Bronchial epithelial cell (primary cell): ENCODE measurements at places on chromosomes 12 and 14.

- DNase-seq: no peak
Observed at GRCh38 chr14:73323896-73324399, 86.6 kb downstream of the PAPLN start.

DNA sequence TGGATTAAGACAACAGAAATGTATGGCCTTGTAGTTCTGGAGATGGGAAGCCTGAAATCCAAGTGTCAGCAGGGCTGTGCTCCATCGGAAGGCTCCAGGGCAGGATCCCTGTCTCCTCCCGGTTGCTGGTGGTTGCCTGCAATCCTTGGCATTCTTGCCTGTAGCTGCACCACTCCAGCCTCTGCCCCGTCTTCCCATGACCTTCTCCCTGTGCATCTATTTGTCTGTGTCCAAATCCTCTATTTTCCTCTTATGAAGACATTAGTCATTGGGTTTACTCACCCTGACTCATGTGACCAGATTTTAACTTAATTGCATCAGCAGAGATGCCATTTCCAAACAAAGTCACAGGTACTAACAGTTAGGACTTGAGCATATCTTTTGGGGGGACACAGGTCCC, 15.1 kb downstream of the TUNAR start:
- peak; percentile 66 for DNase-seq

- no peak for DNase-seq
Observed at GRCh38 chr12:124191966-124192365, 102.9 kb upstream of the RFLNA start.

GRCh38 chr14:99560922-99561683, 42.9 kb downstream of the CCDC85C start:
- no peak for DNase-seq

GRCh38 chr12:121574025-121574424, 6.8 kb downstream of the KDM2B start:
- no peak for DNase-seq

GRCh38 chr12:495466-495865, 35.7 kb downstream of the B4GALNT3 start:
- no peak for DNase-seq

DNA sequence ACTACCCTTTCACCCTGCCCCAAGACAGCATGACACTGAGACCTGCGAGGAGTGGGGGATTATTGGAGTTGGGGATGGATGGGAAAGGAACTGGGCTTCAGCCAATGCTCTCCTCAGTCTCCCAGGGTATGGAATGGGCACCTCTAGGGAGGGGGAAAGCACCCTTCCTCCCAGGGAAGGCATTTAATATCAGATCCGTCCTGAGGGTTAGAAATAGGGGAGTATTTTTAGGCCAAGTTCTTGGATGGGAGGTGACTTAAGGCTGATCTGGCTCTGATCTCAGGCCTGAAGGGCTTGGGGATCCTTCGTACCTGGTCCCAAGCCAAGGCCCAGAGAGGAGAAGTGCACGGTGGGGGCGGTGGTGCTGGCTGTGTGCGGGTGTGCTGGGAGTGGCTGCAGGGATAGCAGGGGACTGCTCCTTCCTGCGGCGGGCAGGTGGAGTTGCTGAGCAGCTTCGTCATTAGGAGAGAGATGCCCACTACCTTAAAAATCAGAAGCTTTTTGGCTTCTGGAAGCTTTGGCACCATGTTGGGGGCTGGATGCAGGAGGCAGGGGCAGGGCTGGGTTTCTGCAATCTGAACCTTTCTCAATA, 7.0 kb upstream of the CEBPE start:
- DNase-seq: no peak
